ENCODE measurements at places on chromosomes 16 and 17. TPM values are rescaled to one million over a fixed set of nuclear protein-coding genes. Genes with fewer than 3 reads are reported as not detected.
A peak's percentile ranks its signal among the peaks of the same experiment; 100 is the strongest.

The SLC16A3 gene
- 26.3 TPM for polyA plus RNA-seq

The FBXL16 gene
- polyA plus RNA-seq, result 1.0 TPM

The CHST4 gene
- not detected for polyA plus RNA-seq

The HS3ST6 gene
- polyA plus RNA-seq, result not detected

DNA sequence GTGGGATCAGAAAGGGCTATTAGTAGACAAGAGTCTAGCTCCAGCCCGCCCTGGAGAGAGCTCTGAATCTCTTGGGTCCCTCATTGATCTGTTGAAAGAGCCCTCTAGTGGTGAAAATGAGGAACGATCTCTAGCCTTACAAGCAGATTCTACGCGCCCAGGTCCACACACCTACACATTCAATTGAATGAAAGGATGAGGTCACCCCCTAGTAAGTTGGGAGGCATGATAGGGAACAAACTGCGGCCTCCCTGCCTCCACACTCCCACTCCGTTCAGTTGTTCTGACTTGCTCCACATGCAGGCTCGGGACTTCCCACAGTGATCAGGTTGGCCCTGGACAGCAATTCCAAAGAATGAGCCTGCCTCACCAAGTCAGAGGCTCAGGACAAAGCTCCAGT is 2.9 kb upstream of the CACNG3 start:
- H3K36me3 ChIP-seq, result no peaks in the 10 kb centered on the region
- peak; percentile 44 for DNase-seq

- no peaks in the 10 kb centered on the region for H3K4me1 ChIP-seq
- DNase-seq, result no peak
- H3K4me3 ChIP-seq, result no peak overlapping the region
- H3K27ac ChIP-seq, result no peak overlapping the region
- no peaks in the 10 kb centered on the region for H3K36me3 ChIP-seq
Measured at GRCh38 chr16:85360323-85361277, 248.3 kb upstream of the CIBAR2 start.

DNA sequence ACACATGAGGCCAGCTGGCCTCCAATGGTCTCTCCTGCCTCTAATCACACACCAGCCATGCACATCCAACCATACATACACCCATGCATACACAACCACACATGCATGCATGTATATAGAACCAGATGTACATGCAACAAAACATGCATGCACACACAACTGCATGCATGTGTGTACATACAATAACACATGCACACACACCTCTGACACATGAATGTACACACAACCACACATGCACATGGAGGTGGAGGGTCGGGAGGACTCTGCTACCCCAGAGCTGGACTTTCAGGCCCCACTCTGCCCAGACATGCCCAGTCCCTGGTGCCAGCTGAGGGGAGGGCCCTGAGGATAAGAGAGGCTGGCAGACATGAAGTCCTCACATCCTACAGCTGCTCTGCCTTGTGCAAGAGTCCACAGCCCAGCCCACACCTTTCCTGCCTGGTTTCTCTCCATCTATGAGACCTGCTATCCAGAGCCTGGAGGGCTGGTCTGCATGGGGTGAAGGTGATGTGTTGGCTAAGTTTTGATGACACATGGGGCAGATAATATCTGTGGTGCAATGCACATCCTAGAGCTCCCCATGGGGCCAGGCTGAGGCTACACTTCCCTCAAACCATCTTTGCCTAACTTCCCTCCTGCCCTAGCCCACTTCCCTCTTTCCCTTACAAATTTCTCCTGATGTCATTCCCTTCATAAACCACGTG is 50.9 kb upstream of the SDK2 start:
- no peak overlapping the region for H3K4me3 ChIP-seq
- no peak overlapping the region for H3K27ac ChIP-seq
- peaks cover 2% of the 10 kb centered on the region for H3K27me3 ChIP-seq
- peak; percentile 25 for DNase-seq
- peaks cover 47% of the 10 kb centered on the region for H3K4me1 ChIP-seq
- H3K36me3 ChIP-seq, result no peaks in the 10 kb centered on the region

DNA sequence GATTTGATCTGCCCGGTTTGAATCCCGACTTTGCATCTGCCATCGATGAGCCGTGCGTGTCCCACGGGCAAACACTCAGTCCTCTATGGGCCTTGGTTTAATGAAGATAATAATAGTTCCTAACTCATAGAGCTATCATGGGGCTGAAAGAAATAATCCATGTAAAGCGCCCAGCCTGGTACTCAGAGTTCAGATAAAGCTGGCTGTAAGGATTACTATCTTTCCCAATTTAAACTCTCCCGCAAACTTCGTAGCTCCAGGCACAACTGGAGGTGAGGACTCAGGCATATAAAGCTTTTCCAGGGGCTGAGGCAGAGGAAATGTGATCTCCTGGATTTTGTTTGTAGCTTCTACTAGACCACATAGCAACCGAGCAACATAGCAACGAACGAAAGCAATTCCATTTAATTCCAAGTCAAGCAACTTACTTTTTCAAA is 16.3 kb downstream of the ALOX15 start:
- no peak overlapping the region for H3K4me3 ChIP-seq
- DNase-seq, result no peak
- no peaks in the 10 kb centered on the region for H3K27me3 ChIP-seq
- no peaks in the 10 kb centered on the region for H3K36me3 ChIP-seq
- no peak overlapping the region for H3K27ac ChIP-seq

GRCh38 chr17:68125111-68125870 is 89.8 kb downstream of the KPNA2 start:
- no peak overlapping the region for H3K27ac ChIP-seq
- no peak for DNase-seq
- H3K4me1 ChIP-seq, result no peaks in the 10 kb centered on the region
- peaks cover 20% of the 10 kb centered on the region for H3K36me3 ChIP-seq

- no peak for DNase-seq
- no peak within 1 kb of the TSS for H3K27ac ChIP-seq
- H3K27me3 ChIP-seq, result peaks cover 17% of the 10 kb centered on the region
Measured at GRCh38 chr17:76710863-76711611, at the start of gene MXRA7. MXRA7 (minus strand) TSS chr17:76710965; CDS start chr17:76710946, 19 bp downstream.

DNA sequence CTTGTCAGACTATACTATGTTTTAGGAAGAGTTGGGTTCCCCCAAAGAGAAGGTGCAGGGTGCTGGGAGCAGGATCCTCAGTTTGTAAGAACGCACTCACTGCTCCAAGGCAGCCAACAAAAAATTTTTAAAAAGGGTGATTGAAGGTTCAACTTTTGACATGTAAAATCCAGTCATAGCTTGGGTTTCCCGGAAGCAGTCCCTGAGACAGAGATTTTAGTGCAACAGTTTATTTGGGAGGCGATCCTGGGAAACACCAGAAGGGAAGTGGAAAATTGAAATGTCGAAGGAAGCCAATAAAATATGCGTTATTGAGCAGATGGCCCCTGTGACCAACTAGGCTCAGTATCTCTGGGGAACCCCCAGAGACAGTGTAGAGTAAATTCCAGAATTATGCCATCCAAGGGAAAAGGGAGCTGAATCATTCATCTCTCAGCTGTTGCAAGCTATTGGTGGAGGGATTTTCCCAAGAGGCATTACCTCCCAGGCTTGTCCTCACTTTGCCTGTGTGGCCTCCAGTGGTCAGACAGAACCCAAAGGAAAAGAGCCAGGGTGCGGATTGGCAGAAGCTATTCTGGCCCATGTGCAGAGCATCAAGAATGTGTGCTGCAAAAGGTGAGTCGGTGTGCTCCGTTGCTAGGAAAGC is 72.9 kb downstream of the HS3ST3B1 start:
- no peak overlapping the region for H3K27ac ChIP-seq
- no peaks in the 10 kb centered on the region for H3K36me3 ChIP-seq
- no peak for DNase-seq
- H3K4me1 ChIP-seq, result no peaks in the 10 kb centered on the region
- H3K4me3 ChIP-seq, result no peak overlapping the region

GRCh38 chr16:88904676-88905365 is 38.4 kb upstream of the PABPN1L start:
- no peak overlapping the region for H3K4me3 ChIP-seq
- no peak overlapping the region for H3K27ac ChIP-seq
- peaks cover 34% of the 10 kb centered on the region for H3K36me3 ChIP-seq
- H3K4me1 ChIP-seq, result no peaks in the 10 kb centered on the region

DNA sequence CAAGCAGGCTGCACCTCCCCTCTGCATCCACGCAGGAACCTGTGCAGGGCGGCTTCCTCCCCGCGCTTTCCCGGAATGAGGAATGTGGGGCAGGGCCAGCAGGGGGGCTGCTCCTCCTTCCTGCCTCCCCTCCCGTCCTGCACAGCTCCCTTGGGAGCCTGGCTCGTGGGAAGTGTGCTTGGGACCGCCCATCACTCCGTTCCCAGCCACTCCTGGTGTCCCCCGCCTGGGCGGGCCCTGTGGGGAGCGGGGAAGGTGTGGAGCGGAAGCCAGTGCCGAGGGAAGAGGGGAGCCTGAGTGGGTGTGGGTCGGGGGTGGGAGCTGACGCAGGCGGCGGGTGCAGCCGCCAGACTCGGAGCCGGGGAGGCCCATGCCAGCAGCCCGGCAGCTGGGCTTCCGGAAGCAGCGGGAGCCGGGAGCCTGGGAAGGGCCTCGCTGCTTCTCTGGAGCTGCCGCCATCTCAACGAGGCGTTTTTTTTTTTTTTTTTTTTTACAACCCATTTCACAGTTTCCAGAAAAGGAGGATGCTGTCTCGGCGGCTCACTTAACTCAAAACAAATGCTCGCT is 24.1 kb downstream of the BAHCC1 start:
- peaks cover 23% of the 10 kb centered on the region for H3K4me1 ChIP-seq
- no peaks in the 10 kb centered on the region for H3K36me3 ChIP-seq
- H3K27ac ChIP-seq, result no peak overlapping the region
- no peaks in the 10 kb centered on the region for H3K27me3 ChIP-seq
- no peak for DNase-seq

GRCh38 chr17:58344047-58344790 is 7.8 kb downstream of the SUPT4H1 start:
- DNase-seq, result peak; percentile 70
- H3K27me3 ChIP-seq, result no peaks in the 10 kb centered on the region
- no peak overlapping the region for H3K4me3 ChIP-seq
- H3K4me1 ChIP-seq, result peaks cover 65% of the 10 kb centered on the region
- H3K36me3 ChIP-seq, result peaks cover 45% of the 10 kb centered on the region

DNA sequence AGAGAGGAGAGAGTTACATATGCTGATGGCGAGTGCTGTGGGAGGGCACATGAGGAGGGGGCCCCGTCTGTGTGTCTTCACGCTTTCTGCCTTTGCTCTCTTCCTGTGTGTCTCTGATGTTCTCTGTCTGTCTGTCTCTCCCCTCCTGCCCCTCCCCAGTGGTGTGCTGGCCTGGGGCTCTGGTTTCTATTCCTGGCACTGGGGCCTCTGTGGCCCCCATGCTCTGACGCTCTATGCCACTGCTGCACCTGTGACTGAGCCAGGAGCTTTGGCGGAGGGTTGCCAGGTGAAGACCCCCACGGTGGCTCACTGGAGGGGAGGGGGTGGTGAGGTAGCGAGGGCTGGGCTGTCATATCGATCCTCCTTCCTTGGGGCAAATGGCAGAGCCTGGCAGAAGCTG is 24.6 kb upstream of the BRD7 start:
- H3K27ac ChIP-seq, result no peak overlapping the region
- H3K4me1 ChIP-seq, result peaks cover 6% of the 10 kb centered on the region
- no peaks in the 10 kb centered on the region for H3K27me3 ChIP-seq
- no peaks in the 10 kb centered on the region for H3K36me3 ChIP-seq
- no peak overlapping the region for H3K4me3 ChIP-seq

DNA sequence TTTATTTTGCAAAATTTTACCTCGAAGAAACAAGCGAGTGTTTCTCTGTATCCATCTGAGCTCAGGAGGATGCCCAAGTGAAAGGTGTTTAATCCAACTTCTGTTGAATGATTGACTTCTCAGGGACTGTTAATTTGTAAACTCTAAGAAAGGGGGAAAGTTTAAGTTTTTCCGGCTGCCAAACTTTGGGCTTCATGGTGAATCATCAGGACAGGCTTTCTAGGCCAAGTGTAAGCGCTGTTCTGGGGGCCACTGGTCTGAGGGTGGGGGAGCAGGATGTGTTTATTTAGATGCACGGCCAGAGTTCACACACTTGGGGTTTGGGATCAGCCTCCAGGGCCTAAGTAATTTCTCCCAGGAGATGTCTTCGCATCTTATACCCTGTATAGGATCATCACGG is 110.4 kb downstream of the PITPNC1 start:
- H3K4me1 ChIP-seq, result peaks cover 21% of the 10 kb centered on the region
- H3K27me3 ChIP-seq, result no peaks in the 10 kb centered on the region
- no peaks in the 10 kb centered on the region for H3K36me3 ChIP-seq
- no peak for DNase-seq

- no peak overlapping the region for H3K4me3 ChIP-seq
- H3K27me3 ChIP-seq, result peaks cover 66% of the 10 kb centered on the region
- DNase-seq, result no peak
- H3K27ac ChIP-seq, result no peak overlapping the region
- no peaks in the 10 kb centered on the region for H3K36me3 ChIP-seq
- H3K4me1 ChIP-seq, result peaks cover 21% of the 10 kb centered on the region
Measured at GRCh38 chr17:43547189-43547550, 1.0 kb upstream of the ETV4 start.

DNA sequence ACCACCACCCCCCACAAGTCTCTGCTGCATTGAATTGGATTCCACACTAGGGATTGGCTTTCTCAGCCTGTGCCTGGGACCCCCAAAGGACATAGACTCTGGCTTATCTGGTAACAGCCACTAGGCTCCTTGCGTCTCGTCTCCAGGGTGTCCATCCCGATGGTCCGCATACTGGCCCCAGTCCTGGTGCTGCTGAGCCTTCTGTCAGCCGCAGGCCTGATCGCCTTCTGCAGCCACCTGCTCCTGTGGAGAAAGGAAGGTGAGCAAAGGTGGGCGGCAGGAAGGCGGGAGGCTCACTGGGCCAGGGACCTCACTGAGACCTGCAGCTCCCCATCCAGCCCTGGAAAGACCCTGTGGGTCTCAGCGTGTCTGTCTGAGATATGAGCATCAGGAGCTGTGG is 8.1 kb downstream of the CD300LG start:
- H3K4me3 ChIP-seq, result no peak overlapping the region
- no peak overlapping the region for H3K27ac ChIP-seq
- H3K36me3 ChIP-seq, result no peaks in the 10 kb centered on the region
- no peaks in the 10 kb centered on the region for H3K27me3 ChIP-seq
- no peaks in the 10 kb centered on the region for H3K4me1 ChIP-seq

DNA sequence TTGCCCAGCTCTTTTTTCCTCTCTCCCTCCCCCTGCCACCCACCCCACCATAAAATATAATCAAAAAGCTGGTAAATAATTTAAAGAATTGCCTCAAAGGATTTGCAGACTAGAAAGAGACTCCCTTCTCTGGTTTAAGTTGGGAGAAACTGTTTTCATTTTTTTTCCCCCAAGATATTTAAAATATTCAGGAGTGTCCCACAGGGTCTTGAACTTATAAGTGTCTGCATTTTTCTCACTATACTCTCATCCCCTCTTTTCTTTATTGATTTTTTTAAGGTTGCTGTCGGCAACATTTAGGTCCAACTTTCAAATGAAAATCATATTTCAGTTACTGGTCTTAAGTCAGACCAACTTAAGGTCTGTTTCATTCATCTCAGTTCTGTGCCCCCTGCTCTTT is 210.2 kb downstream of the MSI2 start:
- DNase-seq, result no peak
- H3K27me3 ChIP-seq, result no peaks in the 10 kb centered on the region
- H3K36me3 ChIP-seq, result no peaks in the 10 kb centered on the region
- H3K4me3 ChIP-seq, result no peak overlapping the region

- H3K27me3 ChIP-seq, result no peaks in the 10 kb centered on the region
- H3K4me3 ChIP-seq, result no peak overlapping the region
- H3K36me3 ChIP-seq, result no peaks in the 10 kb centered on the region
- H3K4me1 ChIP-seq, result peaks cover 14% of the 10 kb centered on the region
Measured at GRCh38 chr17:79033741-79034501, 10.0 kb downstream of the C1QTNF1 start.

Data from CD14-positive monocyte (primary cell).